ENCODE measurements at places on chromosomes 7 and 10.

GRCh38 chr7:111027396-111027795 lies 63.5 kb upstream of the LRRN3 start:
- no peak for DNase-seq

DNA sequence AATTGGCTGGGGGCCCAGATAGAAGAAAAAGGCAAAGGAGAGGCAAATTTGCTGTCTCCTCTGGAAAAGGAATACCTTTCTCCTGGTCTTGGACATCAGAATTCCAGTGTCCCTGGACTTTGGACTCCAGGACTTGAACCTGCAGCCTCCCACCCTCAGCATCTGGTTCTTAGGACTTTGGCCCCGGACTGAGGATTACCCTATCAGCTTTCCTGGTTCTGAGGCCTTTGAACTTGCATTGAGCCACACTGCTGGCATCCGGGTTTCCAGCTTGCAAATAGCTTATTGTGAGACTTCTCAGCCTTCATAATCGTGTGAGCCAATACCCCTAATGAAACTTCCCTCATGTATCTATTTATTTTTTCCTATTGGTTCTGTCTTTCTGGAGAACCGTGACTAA lies 68.3 kb downstream of the DNAH11 start:
- no peak for DNase-seq

- no peak for DNase-seq
Observed at GRCh38 chr10:3578159-3578558, 206.8 kb downstream of the KLF6 start.

DNA sequence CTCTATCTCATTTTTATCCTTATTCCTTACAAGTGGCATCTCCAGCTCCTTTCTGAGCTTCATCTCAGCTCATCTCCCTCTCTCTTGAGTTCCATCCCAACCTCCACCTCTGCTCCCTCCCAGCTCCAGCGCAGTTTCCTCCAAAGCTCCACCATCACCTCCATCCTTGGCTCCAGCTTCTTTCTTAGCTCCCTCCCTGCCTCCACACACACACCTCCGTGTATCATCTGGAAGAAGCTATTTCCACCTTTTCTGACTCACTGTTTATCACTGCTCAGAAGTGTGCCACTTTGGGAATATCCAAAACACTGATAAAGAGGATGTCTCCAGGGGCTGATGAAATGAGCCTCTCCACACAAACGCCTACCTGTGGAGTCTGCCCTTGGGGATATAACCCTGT lies 481.4 kb downstream of the PTPRN2 start:
- DNase-seq: no peak

GRCh38 chr7:34041707-34042106 lies 136.4 kb downstream of the BMPER start:
- DNase-seq: no peak

Data from pancreas (tissue), 10 donors.